ENCODE measurements at places on chromosomes 2 and 18. TPM values are rescaled to one million over a fixed set of nuclear protein-coding genes. Genes with fewer than 3 reads are reported as not detected.

GRCh38 chr2:44038277-44038676 lies 42.5 kb upstream of the LRPPRC start:
- no peaks in the 10 kb centered on the region for H3K4me1 ChIP-seq
- H3K27me3 ChIP-seq: no peaks in the 10 kb centered on the region
- DNase-seq: no peak

- H3K27me3 ChIP-seq: peaks cover 17% of the 10 kb centered on the region
- H3K4me1 ChIP-seq: peaks cover 4% of the 10 kb centered on the region
- DNase-seq: peak; percentile 21
- no peak within 1 kb of the TSS for H3K27ac ChIP-seq
- no peaks in the 10 kb centered on the region for H3K36me3 ChIP-seq
Observed at GRCh38 chr18:44680273-44681075, at the start of gene SETBP1. TSS of gene SETBP1 (plus strand) at chr18:44680888. CDS start at chr18:44701347, 20,459 bp downstream.

DNA sequence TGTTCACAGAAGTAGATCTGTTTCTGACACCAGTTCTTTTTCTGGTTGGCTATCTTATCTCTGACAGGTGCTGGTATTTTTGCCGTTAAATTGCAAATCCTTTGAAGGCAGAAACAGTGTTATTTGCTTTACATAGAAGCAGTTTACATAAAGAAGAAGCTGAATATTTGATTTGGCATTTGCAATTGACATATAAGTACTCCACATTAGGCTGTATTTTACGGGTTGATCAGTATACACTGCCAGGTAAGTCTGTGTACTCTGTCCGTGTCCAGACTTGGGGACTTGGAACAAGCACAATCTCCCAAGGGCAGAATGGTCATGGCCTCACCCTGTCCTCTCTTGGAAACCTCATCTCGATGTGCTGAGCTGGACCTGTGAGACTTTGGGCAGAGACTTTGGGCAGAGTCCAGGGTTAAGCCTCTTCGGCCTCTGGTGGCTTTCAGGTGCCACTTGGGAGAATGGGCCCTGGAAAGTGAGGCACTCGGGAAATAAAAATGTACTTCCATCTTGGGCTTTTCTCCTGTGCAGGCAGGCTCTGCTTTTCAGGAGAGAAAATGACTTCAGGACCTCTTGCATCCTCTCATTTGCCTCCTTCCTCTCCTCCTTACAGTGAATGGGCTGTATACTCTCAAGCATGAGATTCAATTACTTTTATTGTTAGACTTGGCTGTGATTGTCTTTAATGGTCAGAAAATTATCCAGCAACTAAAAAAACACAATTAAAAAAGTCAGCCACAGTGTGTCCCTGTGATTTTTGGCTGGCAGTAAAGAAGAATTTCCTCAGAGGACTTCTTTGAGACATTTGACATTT lies 108.5 kb downstream of the RAPGEF4 start:
- H3K36me3 ChIP-seq: no peaks in the 10 kb centered on the region
- no peak for DNase-seq
- H3K4me1 ChIP-seq: no peaks in the 10 kb centered on the region
- H3K27ac ChIP-seq: no peak overlapping the region
- no peak overlapping the region for H3K4me3 ChIP-seq

DNA sequence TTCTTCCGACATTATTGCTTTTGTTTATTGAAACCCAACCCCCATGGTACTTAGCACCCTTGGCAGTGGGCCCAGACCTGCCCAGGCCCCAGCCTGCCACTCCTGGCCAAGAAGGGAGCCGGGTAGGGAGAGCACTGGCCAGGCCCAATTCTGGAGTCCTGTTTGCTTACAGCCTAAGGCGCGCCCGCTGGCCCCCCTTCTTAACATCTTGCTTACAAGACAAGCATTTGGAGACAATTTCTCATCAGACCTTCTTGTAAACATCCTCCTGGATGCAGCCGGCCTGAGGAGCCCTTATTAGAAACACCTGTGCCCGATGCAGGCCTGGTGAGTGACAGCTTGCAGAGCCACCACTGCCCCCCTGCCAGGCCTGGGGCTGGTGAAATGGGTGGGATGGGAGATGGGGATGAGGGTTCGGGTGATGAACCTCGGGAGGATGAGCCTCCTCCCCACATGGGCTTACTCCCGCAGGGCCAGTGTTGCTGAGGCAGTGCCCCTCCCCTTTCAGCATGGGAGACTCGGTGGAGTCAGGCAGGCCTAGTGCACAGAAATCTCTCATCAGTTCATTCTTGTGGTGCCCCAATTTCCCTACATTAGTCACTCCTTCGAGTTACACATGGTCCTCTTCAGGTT lies 217.5 kb downstream of the CYP26B1 start:
- no peak overlapping the region for H3K27ac ChIP-seq
- no peaks in the 10 kb centered on the region for H3K4me1 ChIP-seq
- no peaks in the 10 kb centered on the region for H3K36me3 ChIP-seq

GRCh38 chr2:104539649-104540048 lies 314.3 kb upstream of the POU3F3 start:
- no peaks in the 10 kb centered on the region for H3K4me1 ChIP-seq
- no peaks in the 10 kb centered on the region for H3K36me3 ChIP-seq
- no peaks in the 10 kb centered on the region for H3K27me3 ChIP-seq
- DNase-seq: no peak
- H3K27ac ChIP-seq: no peak overlapping the region

- H3K4me1 ChIP-seq: no peaks in the 10 kb centered on the region
- H3K36me3 ChIP-seq: no peaks in the 10 kb centered on the region
- H3K4me3 ChIP-seq: no peak overlapping the region
- no peak for DNase-seq
- no peak overlapping the region for H3K27ac ChIP-seq
- peaks cover 5% of the 10 kb centered on the region for H3K27me3 ChIP-seq
Observed at GRCh38 chr2:54880428-54880827, 157.0 kb downstream of the EML6 start.

DNA sequence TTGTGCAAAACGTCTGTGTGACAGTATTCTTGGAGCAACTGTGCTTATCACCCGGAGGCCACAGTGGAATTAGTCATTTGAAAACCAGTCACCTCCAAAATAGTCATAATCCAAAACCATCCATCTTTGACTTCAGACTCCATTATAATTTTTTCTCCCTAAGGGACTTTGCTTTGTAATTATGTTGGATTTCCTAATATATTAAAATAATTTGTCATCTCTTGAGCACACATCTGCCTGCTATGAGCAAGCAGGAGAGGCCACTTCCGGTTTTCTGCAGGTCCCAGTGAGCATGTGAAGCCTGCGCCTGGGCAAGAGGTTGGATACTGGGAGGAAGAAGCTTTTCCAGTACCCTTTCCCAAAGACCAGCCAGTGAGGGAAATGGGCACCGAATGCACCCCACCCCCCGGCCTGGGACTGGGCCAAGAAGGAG lies 57.7 kb downstream of the ODC1 start:
- no peaks in the 10 kb centered on the region for H3K36me3 ChIP-seq
- H3K27ac ChIP-seq: no peak overlapping the region
- no peaks in the 10 kb centered on the region for H3K27me3 ChIP-seq
- DNase-seq: no peak
- no peak overlapping the region for H3K4me3 ChIP-seq
- peaks cover 19% of the 10 kb centered on the region for H3K4me1 ChIP-seq

DNA sequence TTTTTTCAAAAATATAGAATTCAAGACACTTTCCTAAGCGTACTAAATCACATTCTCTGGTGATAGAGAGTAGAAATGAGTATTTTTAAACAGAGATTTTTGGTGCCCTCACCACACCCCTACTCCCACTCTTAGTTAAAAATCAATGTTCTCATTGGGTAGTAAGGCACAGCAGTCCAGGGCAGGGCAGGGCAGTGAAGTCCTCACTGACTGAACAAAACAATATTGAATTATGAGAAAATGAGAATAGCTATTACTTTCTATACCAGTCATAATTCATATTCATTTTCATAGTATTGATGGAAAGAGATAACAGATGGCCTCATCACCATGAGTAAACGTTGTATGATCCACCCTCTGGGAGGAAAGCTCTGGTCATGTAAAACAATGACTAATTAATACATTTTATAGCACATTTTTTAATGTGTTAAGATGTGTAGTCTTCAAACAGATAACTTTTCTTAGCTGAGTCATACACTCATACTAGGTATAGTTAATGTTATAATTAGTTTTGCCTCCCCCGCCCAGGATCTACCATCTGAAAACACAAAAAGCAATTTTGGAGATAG lies 686.1 kb downstream of the KCNJ3 start:
- H3K27me3 ChIP-seq: no peaks in the 10 kb centered on the region
- H3K36me3 ChIP-seq: no peaks in the 10 kb centered on the region
- no peak overlapping the region for H3K27ac ChIP-seq
- H3K4me3 ChIP-seq: no peak overlapping the region

GRCh38 chr18:50461251-50461650 lies 86.4 kb downstream of the SKA1 start:
- H3K27ac ChIP-seq: no peak overlapping the region
- H3K27me3 ChIP-seq: no peaks in the 10 kb centered on the region
- no peak overlapping the region for H3K4me3 ChIP-seq
- no peaks in the 10 kb centered on the region for H3K4me1 ChIP-seq
- no peak for DNase-seq
- no peaks in the 10 kb centered on the region for H3K36me3 ChIP-seq

GRCh38 chr2:170586571-170587095 lies 128.5 kb upstream of the SP5 start:
- H3K27me3 ChIP-seq: no peaks in the 10 kb centered on the region
- no peaks in the 10 kb centered on the region for H3K36me3 ChIP-seq
- H3K4me1 ChIP-seq: no peaks in the 10 kb centered on the region
- H3K27ac ChIP-seq: no peak overlapping the region
- no peak for DNase-seq

GRCh38 chr2:42953216-42953615 lies 160.8 kb upstream of the HAAO start:
- H3K36me3 ChIP-seq: no peaks in the 10 kb centered on the region
- H3K4me1 ChIP-seq: no peaks in the 10 kb centered on the region
- DNase-seq: no peak
- H3K4me3 ChIP-seq: no peak overlapping the region

- no peak overlapping the region for H3K4me3 ChIP-seq
- H3K4me1 ChIP-seq: peaks cover 3% of the 10 kb centered on the region
- peaks cover 32% of the 10 kb centered on the region for H3K36me3 ChIP-seq
- H3K27ac ChIP-seq: no peak overlapping the region
- DNase-seq: no peak
Observed at GRCh38 chr2:64594226-64594989, 59.3 kb downstream of the SERTAD2 start.

GRCh38 chr2:18119883-18120282 lies 241.4 kb downstream of the KCNS3 start:
- DNase-seq: no peak
- no peak overlapping the region for H3K27ac ChIP-seq
- no peaks in the 10 kb centered on the region for H3K4me1 ChIP-seq
- H3K27me3 ChIP-seq: no peaks in the 10 kb centered on the region
- H3K36me3 ChIP-seq: no peaks in the 10 kb centered on the region
- H3K4me3 ChIP-seq: no peak overlapping the region

- DNase-seq: no peak
- no peak overlapping the region for H3K27ac ChIP-seq
- no peaks in the 10 kb centered on the region for H3K4me1 ChIP-seq
- H3K27me3 ChIP-seq: peaks cover 2% of the 10 kb centered on the region
- H3K36me3 ChIP-seq: no peaks in the 10 kb centered on the region
Observed at GRCh38 chr2:172865422-172865821, 129.8 kb downstream of the RAPGEF4 start.

GRCh38 chr18:53799134-53799533 lies 425.3 kb downstream of the MBD2 start:
- H3K36me3 ChIP-seq: no peaks in the 10 kb centered on the region
- H3K27ac ChIP-seq: no peak overlapping the region
- no peaks in the 10 kb centered on the region for H3K4me1 ChIP-seq
- no peaks in the 10 kb centered on the region for H3K27me3 ChIP-seq
- H3K4me3 ChIP-seq: no peak overlapping the region
- no peak for DNase-seq

- DNase-seq: no peak
- H3K4me3 ChIP-seq: no peak overlapping the region
- no peaks in the 10 kb centered on the region for H3K4me1 ChIP-seq
- H3K27ac ChIP-seq: no peak overlapping the region
- no peaks in the 10 kb centered on the region for H3K27me3 ChIP-seq
- H3K36me3 ChIP-seq: no peaks in the 10 kb centered on the region
Observed at GRCh38 chr2:197628043-197628500, 47.3 kb downstream of the RFTN2 start.

DNA sequence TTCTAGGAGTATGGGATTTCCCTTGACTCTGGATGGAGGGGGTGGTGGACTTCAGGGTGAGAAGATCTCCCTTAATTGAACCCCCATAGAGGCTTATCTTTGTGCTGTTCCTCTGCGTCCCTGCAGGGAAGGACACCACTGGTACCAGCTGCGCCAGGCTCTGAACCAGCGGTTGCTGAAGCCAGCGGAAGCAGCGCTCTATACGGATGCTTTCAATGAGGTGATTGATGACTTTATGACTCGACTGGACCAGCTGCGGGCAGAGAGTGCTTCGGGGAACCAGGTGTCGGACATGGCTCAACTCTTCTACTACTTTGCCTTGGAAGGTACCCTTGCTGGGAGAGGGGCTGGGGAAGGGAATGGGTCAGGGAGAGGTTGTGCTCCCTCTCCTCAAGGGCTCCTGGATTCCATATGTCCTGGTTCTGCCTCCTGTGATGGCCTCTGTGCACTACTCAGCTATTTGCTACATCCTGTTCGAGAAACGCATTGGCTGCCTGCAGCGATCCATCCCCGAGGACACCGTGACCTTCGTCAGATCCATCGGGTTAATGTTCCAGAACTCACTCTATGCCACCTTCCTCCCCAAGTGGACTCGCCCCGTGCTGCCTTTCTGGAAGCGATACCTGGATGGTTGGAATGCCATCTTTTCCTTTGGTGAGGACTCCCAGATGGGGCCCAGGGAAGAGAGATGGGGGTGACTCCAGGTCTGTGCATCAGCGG lies 19.3 kb downstream of the PRKAG3 start:
- peaks cover 7% of the 10 kb centered on the region for H3K27me3 ChIP-seq
- H3K4me3 ChIP-seq: no peak overlapping the region
- H3K4me1 ChIP-seq: no peaks in the 10 kb centered on the region
- DNase-seq: no peak
- no peaks in the 10 kb centered on the region for H3K36me3 ChIP-seq
- no peak overlapping the region for H3K27ac ChIP-seq

DNA sequence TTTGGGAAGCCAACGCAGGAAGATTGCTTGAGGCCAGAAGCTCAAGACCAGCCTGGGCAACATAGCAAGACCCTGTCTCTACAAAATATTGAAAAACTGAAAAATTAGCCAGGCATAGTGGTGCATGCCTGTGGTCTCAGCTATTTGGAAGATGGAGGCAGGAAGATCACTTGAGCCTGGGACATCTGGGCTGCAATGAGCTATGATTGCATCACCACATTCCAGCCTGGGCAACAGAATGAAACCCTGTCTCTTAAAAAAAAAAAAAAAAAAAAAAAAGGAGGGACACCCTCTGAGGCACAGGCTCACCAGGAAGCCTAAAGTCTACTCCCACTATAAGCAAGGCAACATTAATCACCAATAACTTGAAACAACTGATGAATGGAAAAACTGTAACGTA lies 151.1 kb downstream of the CCDC148 start:
- no peak overlapping the region for H3K4me3 ChIP-seq
- no peaks in the 10 kb centered on the region for H3K27me3 ChIP-seq
- H3K27ac ChIP-seq: no peak overlapping the region
- DNase-seq: no peak
- H3K36me3 ChIP-seq: no peaks in the 10 kb centered on the region

The UPP2 gene
- not detected for total RNA-seq

The TLX2 gene
- not detected for total RNA-seq

The VWA3B gene
- not detected for total RNA-seq

The C1GALT1C1L gene
- not detected for total RNA-seq

The TPGS2 gene
- 45.6 TPM for total RNA-seq

The ESPNL gene
- total RNA-seq: not detected

The IL36RN gene
- total RNA-seq: not detected

The TMEM17 gene
- not detected for total RNA-seq

Measured in CD4-positive, CD25-positive, alpha-beta regulatory T cell (primary cell).